Amniotic epithelial cell (primary cell): ENCODE measurements at places on chromosomes 12 and 14.

GRCh38 chr12:56546680-56547079 is 25.1 kb downstream of the RBMS2 start:
- DNase-seq: no peak

GRCh38 chr12:531951-532585 is 72.3 kb downstream of the B4GALNT3 start:
- DNase-seq: peak; percentile 23

- no peak for DNase-seq
These were observed 39.9 kb downstream of the VEZT start for GRCh38 chr12:95257541-95257940.

DNA sequence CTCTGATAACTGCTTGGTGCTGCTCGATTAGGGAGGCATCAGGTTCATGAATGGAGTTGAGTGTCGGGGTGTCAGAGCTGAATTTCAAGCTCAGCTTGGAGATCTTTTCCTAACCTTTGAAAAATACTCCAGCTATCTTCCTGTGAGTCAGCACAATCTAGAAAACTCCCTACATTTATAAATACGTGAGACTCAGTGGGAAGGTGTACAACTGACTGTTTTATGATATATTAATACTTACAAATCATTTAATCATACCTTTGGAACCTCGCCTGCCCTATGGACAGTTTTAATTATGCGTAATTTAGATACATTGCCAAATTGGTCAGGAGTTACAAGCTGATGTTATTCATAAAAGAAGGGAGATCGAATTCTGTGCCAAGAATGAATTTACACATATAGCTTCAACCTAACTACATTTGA is 961 bp downstream of the CMAS start:
- peak; percentile 60 for DNase-seq

GRCh38 chr14:87785897-87786296 is 207.1 kb downstream of the GALC start:
- no peak for DNase-seq

GRCh38 chr14:69643430-69644200 is 32.2 kb downstream of the SUSD6 start:
- peak; percentile 62 for DNase-seq

DNA sequence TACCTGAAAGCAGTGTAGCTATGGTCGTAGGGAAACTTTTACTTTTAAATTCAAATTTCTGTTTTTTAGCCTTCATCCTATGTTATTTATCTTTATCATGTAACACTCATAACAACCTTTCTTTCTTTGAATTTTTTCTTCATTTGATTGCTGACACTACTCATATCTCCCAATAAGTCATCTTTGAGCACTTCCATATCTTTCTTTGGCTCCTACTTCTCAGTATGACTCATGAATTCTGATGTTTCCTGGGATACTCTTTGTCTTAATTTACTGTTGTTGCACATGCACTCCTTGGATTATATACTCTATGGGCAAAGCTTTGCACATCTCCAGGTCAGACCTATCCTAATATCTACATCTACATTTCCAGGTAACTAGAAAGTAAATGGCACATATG is 18.1 kb upstream of the IAPP start:
- DNase-seq: no peak

DNA sequence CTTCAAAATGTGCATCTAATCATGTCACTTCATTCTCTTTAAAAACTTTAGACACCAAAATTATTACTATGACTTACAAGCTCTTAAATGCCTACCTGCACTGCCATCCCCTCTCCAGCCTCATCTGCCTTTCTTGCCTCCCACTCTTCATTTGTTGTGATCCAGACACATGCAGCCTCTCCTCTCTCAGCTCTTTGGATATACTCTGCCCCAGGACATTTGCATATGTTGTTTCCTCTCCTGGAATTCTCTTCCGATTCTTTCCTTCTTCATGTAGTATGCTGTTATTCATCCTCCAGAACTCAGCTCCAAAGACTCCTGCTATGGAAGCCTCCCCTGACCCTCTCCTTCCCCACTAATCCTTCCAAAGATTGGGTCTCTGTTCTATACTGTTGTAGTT is 197.6 kb downstream of the ANO4 start:
- no peak for DNase-seq

GRCh38 chr12:26331960-26332359 is 136.6 kb downstream of the SSPN start:
- DNase-seq: no peak

- no peak for DNase-seq
These were observed 99.6 kb downstream of the APAF1 start for GRCh38 chr12:98744680-98745079.

DNA sequence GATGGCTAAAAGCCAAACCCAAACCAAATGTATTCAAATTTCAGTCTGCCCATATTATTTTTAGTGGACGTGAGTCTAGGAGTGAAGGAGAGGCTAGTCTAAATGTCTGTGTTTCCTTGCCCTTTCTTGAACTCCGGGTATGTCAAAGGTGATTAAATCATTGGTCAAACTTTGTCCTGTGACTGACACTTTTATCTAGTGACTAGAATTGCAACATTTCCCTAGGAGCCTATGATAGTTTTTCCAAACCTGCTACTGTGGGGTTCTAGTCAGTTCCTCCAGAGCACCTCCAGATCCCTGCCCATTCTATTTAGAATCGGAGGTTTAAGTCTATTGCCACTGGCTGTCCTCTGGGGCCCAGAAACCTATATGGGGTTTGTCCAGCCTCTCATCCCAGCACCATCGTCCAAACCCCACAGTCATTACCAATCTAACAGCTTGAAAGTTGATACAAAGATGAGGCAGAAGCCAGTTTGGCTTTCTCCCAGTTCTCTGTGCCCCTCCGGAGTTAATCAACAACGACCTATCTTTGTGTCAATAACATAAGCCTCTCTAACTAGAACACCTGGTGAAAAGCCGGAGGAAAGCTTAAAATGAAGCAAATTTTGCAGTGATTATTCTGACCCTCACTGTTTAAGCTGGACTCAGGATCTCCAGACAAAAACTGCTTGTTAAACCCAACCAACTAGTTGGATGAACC is 306.7 kb downstream of the ZFP36L1 start:
- no peak for DNase-seq

DNA sequence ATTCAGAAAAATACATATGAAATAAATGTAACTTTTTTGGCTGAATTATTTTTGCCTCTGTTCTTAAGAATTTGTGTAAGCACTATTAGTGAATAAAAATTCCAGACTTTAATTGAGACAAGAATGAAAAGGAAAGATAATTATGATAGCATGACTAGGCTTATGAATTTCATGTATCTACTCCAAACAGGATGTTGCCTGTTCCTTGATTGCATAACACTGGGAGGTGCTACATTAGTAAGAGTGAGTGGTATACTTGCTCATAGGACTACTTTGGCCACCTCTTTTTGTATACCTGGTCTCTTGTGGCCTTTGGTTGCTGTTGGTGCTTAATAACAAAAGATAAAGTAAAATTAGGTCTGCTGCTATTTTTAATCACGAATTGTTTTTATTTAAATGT is 112.8 kb downstream of the NAV3 start:
- peak; percentile 92 for DNase-seq

- DNase-seq: peak; percentile 58
These were observed 336.9 kb downstream of the BMP4 start for GRCh38 chr14:53619691-53620231.

DNA sequence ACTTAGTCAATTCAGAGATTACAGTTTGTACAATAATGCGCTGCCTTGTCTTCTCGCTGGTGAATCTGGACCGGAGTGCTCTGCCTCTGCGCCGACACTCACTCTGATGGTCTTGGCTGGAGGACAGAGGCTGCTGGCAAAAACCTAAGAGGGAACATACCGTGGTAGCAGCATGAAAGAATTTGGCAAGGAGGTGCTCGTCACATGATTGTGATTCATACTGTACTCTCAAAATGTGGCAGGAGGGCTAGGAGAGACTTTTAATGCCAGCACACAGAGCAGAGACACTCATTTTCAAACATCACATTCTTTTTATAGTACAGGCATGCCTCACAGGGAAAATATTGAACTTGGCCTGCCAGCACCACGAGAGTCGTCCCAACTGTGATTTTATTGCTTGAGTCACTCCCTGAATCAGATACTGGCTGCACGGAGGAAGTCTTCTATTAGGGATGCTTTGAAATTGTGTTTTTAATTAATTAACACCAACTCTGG is 67.8 kb downstream of the HMGA2 start:
- DNase-seq: peak; percentile 89

- DNase-seq: no peak
These were observed at the start of gene ITGB7 for GRCh38 chr12:53207042-53207441. Gene ITGB7 (minus strand): TSS chr12:53207251. CDS start chr12:53200443, 6,808 bp downstream.

GRCh38 chr12:20398686-20399085 is 30.3 kb downstream of the PDE3A start:
- no peak for DNase-seq

DNA sequence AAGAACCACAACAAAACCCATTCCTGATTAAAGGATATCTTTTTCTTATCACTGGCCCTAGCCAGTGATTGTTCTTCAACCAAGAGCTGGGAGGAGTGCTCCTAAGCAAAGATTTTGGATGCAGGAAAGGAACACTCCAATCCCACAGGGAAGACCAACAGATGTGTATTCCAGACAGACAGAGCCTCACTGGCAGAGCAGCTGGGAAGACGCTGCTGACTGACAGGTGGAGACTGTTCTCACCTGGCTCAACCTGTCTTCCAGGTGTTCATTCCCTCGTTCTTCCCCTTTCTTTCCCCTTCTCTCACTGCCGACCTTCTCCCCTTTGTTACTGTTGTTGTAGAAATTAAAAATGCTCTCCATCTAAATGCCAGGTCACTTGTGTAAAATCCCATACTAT is 89.7 kb upstream of the CCDC198 start:
- DNase-seq: no peak

DNA sequence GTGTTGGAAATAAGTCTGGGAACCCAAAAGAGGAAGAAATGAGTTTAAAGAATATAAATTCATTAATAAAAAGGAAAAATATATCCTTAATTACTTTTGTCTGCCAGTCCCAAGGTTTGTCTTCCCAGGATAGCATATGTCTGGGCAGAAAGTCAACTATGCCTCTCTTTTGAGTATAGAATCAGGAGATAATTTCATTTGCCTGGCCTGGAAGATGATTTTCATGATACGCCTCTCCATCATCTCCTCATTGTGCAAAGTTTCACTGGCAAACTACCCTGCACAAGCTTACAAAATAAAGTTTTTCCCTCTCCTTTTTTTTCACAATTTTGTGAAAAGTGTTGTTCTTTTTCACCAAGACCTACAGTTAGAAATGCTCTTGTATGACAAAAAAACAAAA is 340.8 kb downstream of the EGLN3 start:
- DNase-seq: no peak

- no peak for DNase-seq
These were observed 678 bp downstream of the RPS6KA5 start for GRCh38 chr14:91059576-91060350.

DNA sequence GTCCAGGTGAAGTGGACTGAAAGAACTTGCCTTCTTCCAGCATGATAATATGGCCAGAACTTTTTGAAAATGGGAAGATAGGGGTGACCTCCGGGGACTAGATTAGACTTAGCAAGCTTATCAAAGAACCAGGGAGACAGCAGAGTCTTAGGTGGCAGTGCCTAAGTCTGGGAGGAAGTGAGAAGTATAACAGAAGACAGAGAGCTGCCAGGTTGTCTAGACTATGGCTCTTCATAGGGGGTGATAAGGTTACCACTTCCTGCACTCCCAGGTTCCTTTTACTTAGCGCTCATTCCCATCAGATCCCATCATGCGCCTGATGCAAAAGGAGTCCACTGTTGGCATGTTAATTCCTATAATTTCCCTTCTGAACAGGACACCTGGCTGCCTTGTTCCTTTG is 69.9 kb downstream of the PLXNC1 start:
- no peak for DNase-seq

DNA sequence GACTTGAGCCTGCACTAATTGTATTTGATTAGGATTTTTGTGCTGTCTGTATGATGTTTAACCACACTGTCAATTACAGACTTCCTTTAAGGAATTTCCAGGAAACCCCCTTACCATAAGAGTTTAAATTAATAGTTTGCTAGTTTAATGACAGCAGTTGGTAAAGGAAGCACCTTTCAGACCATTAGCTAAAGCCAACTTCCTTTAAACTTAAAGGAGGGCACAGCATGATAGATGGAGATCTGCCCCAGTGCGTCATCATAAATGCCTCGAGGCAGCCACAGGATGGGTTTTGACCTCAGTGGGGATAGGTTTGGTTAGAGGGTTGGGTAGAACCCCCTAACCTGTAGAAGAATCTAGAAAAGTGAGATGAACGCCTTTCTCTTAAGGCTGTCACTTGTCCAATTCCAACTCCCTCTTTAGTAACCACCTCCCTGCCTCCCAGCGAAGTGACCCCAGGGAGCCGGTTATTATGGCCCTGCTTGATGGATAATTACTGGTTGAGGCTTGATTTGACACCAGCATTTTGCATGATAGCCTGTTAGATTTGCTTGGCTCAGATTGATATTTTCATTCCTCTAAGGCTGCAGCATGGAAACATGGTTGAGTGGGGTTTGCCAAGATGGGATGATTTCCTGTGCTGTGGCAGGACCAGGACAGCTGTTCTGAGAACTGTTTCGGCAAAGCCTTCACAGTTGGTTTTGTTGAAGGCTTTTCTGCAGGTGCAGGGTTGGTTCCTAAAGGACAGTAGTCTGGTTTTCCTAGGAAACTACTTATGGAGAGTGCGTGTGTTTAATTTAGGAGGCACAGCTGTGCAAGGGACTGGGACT is 62.7 kb downstream of the CHST11 start:
- DNase-seq: no peak

GRCh38 chr14:48193893-48194292 is 518.5 kb upstream of the MDGA2 start:
- DNase-seq: no peak
